ENCODE measurements at places on chromosomes 16 and 17.

GRCh38 chr16:86836503-86837129, 258.3 kb downstream of the FOXL1 start:
- DNase-seq, result peak; percentile 59

- DNase-seq, result peak; percentile 72
Measured at GRCh38 chr16:86509759-86510464, 415 bp upstream of the FOXF1 start.

DNA sequence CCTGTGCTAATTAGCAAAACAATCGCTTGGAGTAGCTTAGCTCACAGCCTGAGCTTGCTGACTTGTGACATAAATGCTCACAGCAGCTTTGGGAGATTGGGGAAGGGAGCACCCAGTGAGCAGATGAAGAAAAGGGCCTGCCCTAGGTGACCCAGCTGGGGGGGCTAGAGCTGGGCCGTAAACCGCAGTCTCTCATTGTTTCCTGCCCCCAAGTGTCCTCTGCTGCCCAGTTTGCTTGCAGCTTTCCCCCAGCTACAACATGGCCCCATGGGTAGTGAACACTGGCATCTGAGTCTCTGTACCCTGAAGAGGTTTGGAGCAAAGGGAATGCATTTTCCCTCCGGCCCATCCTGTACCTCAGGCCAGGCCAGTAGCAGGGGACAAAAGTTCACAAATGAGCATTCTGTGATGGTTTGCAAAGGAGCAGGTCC, 349.4 kb downstream of the SLC39A11 start:
- no peak for DNase-seq

GRCh38 chr17:59165933-59166342, 10.4 kb downstream of the PRR11 start:
- peak; percentile 33 for DNase-seq

DNA sequence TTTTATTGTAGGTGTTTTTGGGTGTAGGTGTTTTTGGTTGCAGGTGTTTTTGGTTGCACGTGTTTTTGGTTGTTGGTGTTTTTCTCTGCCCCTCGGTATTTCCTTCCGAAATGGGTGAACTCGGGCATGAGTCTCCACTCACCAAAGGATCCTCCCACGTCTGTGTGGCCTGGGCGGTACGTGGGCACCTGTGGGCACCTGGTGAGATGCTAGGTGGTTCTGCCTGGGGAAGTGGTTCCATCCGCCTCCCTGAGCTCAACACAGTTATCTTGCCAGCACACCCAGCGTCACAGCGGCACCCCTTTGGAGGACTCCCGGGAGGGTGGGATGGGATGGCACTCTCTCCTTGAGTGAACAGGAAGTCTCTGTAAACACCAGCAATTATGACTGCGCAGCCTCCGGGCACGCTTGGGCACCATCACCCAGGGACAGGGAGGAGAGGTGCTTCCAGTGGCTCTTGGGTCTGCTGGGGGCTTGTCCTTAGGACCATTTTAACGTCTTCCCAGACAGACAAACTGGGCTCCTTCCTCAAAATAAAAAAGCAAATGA, 29.8 kb downstream of the COX4I1 start:
- no peak for DNase-seq

DNA sequence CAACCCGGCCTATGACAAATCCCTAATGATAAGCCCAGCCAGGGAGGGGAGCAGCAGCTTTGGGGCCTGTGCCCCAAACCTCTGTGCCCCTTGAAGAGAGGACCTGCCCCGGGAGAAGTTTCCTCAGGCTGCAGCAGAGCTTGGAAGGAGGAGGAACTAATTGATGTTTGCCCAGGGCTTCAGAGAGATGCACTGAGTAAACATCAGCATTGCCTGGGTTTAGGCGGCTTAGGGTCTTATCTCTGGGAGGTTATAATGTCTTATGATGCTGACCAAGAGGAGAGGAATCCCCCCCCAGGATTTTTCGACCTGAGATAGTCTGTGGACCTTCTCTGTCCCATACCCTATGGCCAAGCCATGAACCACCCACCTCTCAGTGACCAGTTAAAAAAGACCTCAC, 148.7 kb upstream of the SDK2 start:
- DNase-seq, result no peak

- no peak for DNase-seq
Measured at GRCh38 chr17:66073384-66073783, 118.5 kb downstream of the CEP112 start.

DNA sequence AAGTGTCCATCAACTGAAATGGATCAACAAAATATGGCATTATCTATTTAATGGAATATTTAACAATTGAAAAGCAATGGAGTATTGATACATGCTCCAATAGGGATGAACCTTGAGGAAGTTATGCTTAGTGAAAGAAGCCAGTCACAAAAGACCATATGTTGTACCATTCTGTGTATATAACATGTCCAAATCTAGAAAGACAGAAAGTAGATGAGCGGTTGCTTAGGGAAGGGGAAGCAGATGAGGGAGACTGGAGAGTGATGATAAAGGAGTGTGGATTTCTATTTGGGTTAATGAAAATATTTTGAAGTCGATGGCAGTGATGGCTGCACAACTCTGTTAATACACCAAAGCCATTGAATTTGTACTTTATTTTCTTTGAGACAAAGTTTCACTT, 8.5 kb upstream of the ERN1 start:
- DNase-seq, result no peak

DNA sequence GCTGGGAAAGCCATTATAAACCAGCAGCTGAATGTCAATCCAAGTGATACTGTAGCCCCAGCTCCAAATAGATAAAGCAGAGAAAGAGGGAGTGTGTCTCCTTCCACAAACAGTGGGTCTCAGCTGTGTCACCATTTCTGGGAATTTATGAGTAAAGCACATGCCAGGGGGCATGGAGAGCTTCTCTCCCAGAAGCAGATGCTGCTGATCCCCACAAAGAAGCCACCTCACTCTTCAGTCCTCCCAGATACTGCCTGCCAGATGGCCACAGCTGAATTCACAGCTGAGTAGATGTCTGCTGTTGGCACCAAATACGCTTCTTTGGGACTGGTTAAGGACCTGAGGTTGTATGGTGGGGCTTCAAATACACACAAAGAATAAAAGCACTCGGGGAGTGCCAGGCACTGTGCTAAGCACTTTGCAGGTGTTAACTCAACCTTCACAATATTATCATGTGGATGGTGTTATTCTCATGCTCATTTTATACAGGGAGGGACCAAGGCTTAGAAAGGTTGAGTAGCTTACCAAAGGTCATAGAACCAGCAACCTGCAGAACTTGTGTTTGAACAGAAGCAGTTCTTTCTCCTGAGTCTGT, 298.3 kb downstream of the CDH11 start:
- DNase-seq, result no peak

DNA sequence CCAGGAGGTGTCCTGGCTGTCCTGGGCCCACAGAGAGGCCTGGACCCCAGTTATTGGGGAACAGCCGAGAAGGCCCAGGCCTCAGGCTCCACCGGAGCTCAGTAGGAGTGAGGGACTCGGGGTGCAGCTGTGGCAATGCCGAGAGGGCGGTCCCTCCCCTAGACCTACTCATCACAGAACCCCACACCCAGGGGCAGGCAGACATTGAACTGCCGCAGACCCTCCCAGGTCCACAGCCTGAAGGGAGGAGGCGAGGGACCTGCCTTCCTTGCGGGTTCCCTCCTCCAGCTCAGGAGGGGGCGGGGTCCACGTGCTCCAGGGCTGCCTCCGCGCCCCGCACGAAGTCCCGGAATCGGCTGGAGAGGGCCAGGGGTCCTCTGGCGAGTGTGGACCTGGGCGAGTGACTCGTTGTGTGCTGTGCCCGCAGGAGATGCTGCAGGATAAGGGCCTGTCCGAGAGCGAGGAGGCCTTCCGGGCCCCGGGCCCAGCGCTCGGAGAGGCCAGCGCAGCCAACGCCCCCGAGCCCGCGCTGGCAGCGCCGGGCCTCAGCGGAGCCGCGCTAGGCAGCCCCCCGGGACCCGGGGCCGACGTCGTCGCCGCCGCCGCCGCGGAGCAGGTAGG, 3.9 kb downstream of the TBX4 start:
- DNase-seq, result no peak

DNA sequence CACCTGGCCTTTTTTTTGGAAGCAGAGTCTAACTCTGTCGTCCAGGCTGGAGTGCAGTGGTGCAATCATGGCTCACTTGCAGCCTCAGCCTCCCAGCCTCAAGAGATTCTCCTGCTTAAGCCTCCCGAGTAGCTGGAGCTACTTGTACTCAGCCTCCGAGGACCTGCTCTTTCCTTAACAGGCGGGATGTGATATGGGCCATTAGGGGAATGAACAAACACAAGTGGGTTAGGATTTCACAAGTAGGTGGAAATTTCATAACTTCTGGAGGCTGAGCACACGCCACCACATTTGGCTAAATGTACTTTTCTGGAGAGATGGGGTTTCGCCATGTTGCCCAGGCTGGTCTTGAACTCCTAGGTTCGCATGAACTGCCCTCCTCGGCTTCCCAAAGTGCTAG, 4.1 kb downstream of the PAM16 start:
- DNase-seq, result no peak

DNA sequence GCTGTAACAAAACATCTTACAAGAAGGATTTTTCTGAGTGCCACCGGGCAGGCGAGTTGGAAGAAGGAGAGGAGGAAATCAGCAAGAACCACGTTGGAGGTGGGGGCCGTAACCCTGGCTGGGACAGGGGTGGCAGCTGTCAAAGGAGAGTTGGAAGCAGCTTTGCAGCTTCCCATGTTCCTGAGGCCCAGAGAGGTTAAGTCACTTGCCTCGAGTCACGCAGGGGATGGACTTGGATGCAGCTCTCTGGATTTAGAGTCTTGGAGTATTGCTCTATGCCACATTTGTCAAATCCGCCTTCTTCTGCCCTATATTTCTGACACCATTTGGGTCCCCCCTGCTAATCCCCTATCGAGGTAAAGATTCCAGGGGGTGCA, 83.0 kb upstream of the CIBAR2 start:
- DNase-seq, result no peak

DNA sequence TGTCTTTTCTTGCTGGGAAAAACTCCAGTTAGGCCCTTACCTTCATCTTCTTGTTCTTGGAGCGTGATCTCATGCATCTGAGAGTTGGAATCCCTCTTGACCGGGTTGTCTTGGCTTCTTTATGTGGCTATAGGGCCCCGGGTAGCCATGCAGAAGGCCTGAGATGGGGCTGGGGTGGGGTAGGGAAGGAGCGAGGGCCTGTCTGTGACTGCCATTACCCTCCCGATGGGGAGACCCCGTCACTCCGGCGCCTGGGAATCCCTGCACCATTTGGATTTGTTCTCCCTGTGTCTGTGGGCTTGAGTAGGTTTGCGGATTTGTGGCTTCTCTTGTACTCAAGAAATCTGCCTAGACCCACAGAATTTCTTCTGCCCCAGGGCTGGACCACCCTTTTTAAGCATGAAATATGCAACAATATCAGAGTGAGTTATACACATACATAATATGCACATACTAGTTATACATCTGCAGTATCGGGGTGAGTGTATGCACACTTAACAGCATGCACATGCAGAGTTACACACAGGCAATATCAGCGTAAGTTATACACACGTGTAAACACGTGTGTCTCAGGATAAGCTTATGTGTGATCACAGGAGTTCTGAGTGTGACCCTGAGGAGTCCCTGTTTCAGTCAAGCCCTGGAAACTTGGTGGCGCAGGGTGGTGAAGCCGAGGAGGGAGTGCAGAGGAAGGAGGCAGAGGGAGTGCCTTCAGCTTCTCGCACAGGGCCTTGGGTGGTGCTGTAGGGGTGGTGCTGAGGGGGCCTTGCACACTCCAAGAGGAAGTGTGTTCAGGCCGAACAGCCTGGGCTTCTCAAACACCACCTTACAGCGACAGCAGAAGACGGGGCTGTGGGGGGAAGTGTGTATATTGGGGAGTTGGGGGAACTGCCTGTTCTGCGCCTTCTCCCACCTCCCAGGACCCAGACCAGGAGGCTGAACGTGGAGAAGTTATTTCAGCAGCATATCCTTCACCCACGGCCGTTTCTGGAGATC, 18.5 kb downstream of the CCDC42 start:
- DNase-seq, result no peak

DNA sequence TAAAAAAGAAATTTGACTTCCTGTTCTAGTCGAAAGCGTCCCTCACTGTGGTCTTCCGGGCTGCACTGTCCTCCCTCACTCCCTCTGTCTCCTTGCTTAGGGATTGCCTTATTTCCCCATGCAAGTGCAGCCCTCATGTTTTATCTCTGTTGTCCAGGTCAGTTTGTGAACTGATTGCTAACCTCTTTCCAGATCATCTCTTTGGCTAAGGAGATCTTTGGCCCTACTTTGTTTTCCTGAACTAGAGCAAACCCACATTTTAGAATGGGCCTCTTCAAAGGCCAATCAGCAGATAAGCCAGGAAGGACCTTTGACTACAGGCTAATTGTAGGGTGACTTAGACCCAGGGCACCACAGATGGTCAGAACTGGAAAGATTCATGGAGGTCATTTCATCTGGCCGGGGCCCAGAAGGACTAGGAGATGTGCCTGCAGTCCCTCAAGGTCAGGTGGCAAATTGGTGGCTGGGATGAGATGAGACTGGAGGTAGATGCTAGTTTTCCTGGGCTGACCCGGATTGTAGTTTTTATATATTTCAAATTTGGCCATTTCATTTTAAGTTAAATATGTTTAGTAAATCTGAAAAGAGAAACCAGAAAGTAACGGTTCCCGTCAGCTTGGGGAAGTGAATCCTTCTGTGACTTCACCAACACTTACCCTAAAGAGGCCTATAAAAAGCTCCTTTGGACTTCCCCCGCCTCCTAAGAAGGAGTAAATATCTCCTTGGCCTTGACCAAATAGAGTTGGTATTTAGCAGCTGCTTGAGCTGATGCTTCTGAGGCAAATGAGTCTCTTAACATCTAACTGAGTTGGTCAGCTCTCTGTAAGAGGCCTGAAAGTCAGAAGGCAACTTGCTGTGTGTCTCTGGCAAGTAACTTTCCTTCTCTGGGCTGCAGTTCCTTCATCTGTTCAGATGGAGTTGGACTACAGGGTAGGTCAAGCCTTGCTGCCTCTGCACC, 6.2 kb upstream of the SLC25A19 start:
- DNase-seq, result no peak

- DNase-seq, result peak; percentile 15
Measured at GRCh38 chr17:63189930-63190329, 223.9 kb downstream of the TANC2 start.

DNA sequence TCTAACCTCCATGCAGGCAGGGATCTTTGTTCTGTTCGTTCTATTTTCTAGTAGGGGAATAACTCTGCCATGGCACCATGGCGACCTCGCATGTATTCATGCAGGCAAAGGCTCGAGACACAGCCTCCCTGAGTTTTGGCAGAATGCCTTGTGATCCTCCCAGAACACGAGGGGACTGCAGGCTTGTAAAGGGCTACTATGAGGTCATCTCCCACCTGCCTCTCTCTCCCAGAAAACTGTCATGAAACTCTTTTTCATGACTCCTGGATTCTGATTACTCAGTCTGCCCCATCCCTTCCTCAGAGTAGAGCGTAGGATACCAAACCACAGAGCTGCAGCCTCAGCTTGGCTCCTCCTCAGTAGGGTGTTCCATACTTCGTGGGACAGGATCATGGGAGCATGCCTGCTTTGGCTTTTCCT, 64.3 kb downstream of the IGF2BP1 start:
- DNase-seq, result peak; percentile 9

DNA sequence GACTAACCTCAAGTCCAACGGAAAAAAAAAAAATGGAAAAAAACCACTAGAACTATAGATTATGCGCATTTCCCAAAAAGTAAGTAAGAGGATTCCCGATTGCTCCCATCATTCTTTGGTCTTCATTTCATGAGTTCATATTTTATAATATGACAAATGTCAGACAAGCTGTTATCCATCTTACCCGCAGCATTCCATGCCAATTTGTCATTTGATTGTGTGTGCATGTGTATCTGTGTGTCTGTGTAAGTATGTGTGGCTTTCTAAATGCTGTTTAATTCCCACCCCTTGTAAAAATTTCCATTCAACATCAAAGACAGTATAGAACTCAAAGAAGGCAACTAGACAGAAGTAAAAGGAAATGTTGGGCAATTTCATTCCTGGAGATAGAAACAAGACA, 434.1 kb downstream of the CDH11 start:
- peak; percentile 74 for DNase-seq

GRCh38 chr17:27417596-27418365, 38.5 kb upstream of the KSR1 start:
- DNase-seq, result no peak
